Progenitor cell of endocrine pancreas (in vitro differentiated cells): ENCODE measurements at places on chromosomes 1 and 21. TPM values are rescaled to one million over a fixed set of nuclear protein-coding genes. Genes with fewer than 3 reads are reported as not detected.
A peak's percentile ranks its signal among the peaks of the same experiment; 100 is the strongest.

RAB25 gene
- 93.8 and 99.1 TPM in 2 replicates for total RNA-seq

GRCh38 chr1:204866051-204866596, 4.5 kb upstream of the NFASC start:
- peaks cover 2% of the 10 kb centered on the region for H3K4me1 ChIP-seq
- DNase-seq = no peak
- H3K36me3 ChIP-seq = no peaks in the 10 kb centered on the region
- H3K27me3 ChIP-seq = peaks cover 4% of the 10 kb centered on the region

GRCh38 chr1:50453266-50453665, 30.0 kb upstream of the DMRTA2 start:
- no peaks in the 10 kb centered on the region for H3K36me3 ChIP-seq
- H3K27ac ChIP-seq = no peak overlapping the region
- no peak overlapping the region for H3K4me3 ChIP-seq

GRCh38 chr1:53617382-53617781, 121.6 kb downstream of the GLIS1 start:
- no peak overlapping the region for H3K4me3 ChIP-seq
- H3K36me3 ChIP-seq = no peaks in the 10 kb centered on the region
- DNase-seq = no peak
- H3K27ac ChIP-seq = no peak overlapping the region
- H3K4me1 ChIP-seq = peaks cover 2% of the 10 kb centered on the region

DNA sequence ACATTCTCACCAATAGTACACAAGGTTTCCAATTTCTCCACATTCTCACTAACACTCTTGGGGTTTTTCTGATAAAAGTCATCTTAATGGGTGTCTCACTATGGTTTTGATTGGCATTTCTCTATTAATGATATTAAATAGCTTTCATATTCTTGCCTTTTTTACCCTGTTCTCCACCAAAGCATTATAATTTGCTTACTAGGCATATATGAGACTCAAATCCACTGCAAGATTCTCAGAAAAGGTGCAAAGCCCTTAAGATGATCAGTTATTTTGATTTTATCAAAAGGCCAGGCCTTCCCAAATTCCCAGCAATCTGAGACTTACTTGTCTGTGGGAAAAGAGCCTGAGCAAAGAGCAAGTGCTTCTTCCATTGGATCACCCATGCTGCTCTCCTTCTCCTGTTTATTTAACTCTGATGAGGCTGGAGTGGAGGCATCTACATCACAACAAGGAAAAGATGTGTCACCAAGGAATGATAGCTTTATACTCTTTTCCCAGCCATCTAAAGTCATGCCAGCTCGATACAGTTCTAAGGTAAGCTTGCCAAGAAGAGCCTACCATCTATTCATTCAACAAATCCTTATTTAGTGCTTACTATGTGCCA, 24.6 kb downstream of the CLSPN start:
- DNase-seq = no peak
- H3K36me3 ChIP-seq = peaks cover 4% of the 10 kb centered on the region
- H3K4me1 ChIP-seq = no peaks in the 10 kb centered on the region
- no peaks in the 10 kb centered on the region for H3K27me3 ChIP-seq

GRCh38 chr1:230011333-230012092, 55.5 kb upstream of the GALNT2 start:
- H3K4me3 ChIP-seq = no peak overlapping the region
- no peak overlapping the region for H3K27ac ChIP-seq
- no peaks in the 10 kb centered on the region for H3K36me3 ChIP-seq
- peaks cover 13% of the 10 kb centered on the region for H3K27me3 ChIP-seq

- H3K36me3 ChIP-seq = no peaks in the 10 kb centered on the region
- H3K27ac ChIP-seq = no peak overlapping the region
- H3K27me3 ChIP-seq = peaks cover 21% of the 10 kb centered on the region
- no peak overlapping the region for H3K4me3 ChIP-seq
- H3K4me1 ChIP-seq = peaks cover 21% of the 10 kb centered on the region
Observed at GRCh38 chr1:110233861-110234260, 23.7 kb downstream of the KCNC4 start.

DNA sequence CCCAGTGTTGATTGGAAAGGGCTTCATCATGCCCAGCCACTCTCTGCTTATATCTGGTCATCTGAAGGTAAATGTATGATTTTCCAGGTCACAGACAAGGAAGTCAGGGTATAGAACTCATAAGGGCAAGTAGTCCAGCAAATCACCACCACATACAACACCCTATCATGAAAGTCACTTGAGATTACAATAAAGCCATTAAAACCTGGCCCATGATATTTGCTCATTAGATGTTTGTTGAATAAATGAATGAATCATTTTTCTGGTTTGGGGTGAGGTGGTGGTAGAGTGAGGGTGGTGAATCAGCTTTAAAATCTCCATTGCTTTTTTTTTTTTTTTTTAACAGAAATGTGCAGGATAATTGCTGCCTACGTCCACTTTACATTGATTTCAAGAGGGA, 91.9 kb downstream of the TGFB2 start:
- DNase-seq = no peak
- H3K4me3 ChIP-seq = no peak overlapping the region
- peaks cover 1% of the 10 kb centered on the region for H3K4me1 ChIP-seq
- H3K36me3 ChIP-seq = peaks cover 36% of the 10 kb centered on the region
- no peaks in the 10 kb centered on the region for H3K27me3 ChIP-seq

ST6GALNAC5 gene
- total RNA-seq = 9.5 and 13.6 TPM in 2 replicates

CFHR5 gene
- total RNA-seq = not detected in 2 replicates

GRCh38 chr1:116558140-116558549, 12.7 kb downstream of the CD58 start:
- no peak overlapping the region for H3K27ac ChIP-seq
- no peaks in the 10 kb centered on the region for H3K27me3 ChIP-seq
- no peak overlapping the region for H3K4me3 ChIP-seq
- no peak for DNase-seq
- H3K36me3 ChIP-seq = peaks cover 1% of the 10 kb centered on the region

GRCh38 chr1:239723776-239724367, 337.5 kb downstream of the CHRM3 start:
- H3K4me3 ChIP-seq = no peak overlapping the region
- peaks cover 2% of the 10 kb centered on the region for H3K36me3 ChIP-seq
- H3K27me3 ChIP-seq = peaks cover 23% of the 10 kb centered on the region
- H3K4me1 ChIP-seq = peaks cover 19% of the 10 kb centered on the region

GRCh38 chr1:64133036-64133435, 70.4 kb upstream of the UBE2U start:
- H3K36me3 ChIP-seq = peaks cover 6% of the 10 kb centered on the region
- peaks cover 7% of the 10 kb centered on the region for H3K4me1 ChIP-seq
- H3K27ac ChIP-seq = no peak overlapping the region
- no peaks in the 10 kb centered on the region for H3K27me3 ChIP-seq
- DNase-seq = no peak

BMP8B gene
- total RNA-seq = 0.75 and 0.91 TPM in 2 replicates

ITLN2 gene
- 1.2 and 1.8 TPM in 2 replicates for total RNA-seq

TRIM17 gene
- 20.5 and 20.8 TPM in 2 replicates for total RNA-seq

RAB13 gene
- total RNA-seq = 83.3 and 90.4 TPM in 2 replicates

GRCh38 chr1:202998836-202999750, 8.1 kb upstream of the TMEM183A start:
- no peaks in the 10 kb centered on the region for H3K4me1 ChIP-seq
- peak; percentile 28 for DNase-seq

- H3K4me1 ChIP-seq = peaks cover 13% of the 10 kb centered on the region
- peak overlapping the region; percentile 65 for H3K27ac ChIP-seq
- no peak for DNase-seq
- no peaks in the 10 kb centered on the region for H3K27me3 ChIP-seq
- H3K4me3 ChIP-seq = no peak overlapping the region
Observed at GRCh38 chr1:205626216-205626615, 5.6 kb downstream of the ELK4 start.

CR2 gene
- 0.17 and 0.24 TPM in 2 replicates for total RNA-seq

AMY2A gene
- not detected in 2 replicates for total RNA-seq

SLC45A1 gene
- total RNA-seq = 0.60 and 0.86 TPM in 2 replicates

S100A1 gene
- 0.80 TPM in 1 of 2 replicates, not detected in the other for total RNA-seq
